T follicular helper cell (primary cell): ENCODE measurements at places on chromosomes 11 and 22.

DNA sequence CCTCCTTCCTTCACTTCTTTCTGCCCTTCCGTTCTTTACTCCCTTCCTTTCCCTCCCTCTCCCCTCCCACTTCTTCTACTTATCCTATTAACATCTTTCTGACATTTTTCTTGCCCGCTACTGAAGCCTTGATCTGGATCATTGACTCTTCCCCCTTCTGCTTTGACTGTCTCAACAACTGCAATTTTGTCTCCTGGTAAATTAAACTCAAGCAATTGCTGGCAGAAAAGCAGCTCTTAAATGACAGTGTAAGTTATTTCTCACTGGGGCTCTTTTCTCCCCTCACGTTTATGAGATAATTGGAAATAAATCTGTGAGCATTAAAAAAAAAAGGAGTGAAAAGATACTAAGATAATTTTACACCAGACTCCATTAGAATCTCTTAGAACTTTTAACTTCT, 120.0 kb downstream of the SLC17A6 start:
- no peak for DNase-seq

DNA sequence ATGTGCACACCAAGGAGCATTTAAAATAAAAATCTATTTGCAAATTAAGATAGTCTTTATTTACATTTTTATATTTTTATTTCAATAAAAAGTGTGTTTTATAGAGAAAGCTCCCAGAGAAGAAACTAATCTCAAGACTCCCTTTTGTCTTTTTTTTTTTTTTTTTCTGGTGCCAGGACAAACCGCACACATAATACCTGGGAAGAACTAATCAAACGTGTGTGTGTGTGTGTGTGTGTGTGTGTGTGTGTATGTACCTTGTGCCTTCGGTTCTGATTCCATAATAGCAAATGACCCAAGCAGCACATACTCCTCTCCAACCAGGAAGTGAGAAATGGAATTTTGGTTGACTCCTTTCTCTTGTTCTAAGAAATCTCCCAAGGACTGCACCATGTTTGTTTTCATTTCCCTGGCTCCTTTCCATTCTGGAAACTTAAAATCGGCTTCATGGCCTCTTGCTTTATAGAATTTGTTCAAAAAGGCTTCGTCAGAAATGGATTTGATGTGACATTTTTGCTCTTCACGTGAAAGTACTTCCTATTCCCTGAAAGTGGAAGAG, 65.3 kb downstream of the ST3GAL4 start:
- DNase-seq, result no peak

GRCh38 chr11:95545116-95545875, 244.3 kb downstream of the FAM76B start:
- no peak for DNase-seq

DNA sequence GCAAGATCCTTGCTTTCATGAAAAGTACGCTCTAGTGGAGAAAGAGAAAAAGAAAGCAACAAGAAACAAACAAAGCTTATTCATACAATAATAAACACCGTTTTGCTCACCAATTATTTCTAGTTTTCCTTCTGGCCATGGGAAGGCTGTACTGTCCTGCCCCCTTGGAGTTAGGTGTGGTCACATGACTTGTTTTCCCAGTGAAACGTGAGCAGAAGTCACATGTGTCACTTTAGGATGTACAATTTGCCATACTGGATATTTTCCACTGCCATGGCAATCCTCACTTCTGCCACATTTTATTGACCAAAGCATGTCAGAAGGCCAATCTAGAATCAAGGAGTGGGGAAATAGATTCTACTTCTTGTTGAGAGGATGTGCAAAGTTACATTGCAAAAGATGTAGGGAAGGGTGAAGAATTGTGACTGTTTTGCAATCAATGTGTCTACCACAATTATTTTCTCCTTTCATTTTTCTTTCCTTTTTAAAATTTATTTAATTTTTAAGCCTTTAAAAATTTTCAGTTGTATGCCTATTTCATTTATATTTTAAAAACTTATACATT, 24.3 kb upstream of the TRAF6 start:
- no peak for DNase-seq

GRCh38 chr11:22031791-22032190, 161.1 kb upstream of the ANO5 start:
- DNase-seq, result no peak

DNA sequence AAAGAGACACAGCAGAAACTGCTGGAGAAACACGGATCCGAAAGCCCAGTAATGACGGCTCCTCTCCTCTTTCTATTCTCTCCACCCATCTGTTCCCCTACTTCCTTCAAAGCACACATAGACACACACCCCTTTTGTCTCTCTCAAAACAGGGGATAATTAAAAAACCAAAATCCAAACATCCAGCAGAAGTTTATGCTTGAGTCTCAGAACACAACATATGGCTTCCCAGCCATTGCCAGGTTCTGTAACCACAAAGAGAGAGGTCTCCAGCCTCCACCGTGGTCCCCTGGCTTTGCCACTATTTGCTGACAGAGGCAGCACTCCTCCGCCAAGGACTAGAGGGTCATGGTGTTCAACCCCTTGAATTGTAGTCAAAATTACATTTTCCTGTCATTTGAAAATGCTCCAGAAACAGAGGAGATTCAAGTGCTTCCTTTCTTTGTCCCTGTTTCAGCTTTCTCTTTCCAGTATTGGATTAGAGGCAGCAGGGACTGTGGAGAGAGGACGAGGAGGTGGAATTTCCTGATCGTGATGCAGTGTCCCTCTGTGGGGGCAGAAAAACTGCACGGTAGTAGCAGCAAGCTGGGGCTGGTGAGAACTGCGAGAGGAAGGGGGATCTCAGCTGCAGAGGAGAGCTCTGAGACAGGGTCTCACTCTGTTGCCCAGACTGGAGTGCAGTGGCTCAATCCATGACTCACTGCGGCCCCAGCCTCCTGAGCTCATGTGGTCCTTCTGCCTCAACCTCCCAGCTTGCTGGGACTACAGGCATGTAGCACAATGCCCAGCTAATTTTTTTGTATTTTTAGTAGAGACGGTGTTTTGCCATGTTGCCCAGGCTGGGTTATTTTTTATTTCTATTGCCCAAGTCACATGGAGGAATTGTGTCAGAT, 60.3 kb downstream of the UBASH3B start:
- no peak for DNase-seq

DNA sequence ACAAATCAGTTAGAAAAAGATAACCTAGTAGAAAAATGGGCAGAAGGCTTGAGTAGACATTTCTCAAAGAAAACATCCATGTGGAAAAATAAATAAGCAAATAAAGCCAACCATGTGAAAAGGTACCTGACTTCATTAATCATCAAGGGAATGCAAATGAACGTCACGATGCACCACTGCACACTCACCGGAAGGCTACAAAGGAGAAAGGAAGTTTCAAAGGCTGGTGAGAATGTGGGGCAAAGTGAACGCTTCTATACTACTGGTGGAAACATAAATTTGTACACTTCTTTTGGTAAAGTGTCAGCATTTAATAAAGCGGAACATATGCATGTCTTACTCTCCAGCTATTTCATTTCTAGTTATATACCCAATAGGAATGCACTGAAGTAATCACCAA, 166.8 kb downstream of the CSNK2A3 start:
- no peak for DNase-seq

GRCh38 chr11:77316733-77317342, 15.4 kb upstream of the GDPD4 start:
- no peak for DNase-seq

DNA sequence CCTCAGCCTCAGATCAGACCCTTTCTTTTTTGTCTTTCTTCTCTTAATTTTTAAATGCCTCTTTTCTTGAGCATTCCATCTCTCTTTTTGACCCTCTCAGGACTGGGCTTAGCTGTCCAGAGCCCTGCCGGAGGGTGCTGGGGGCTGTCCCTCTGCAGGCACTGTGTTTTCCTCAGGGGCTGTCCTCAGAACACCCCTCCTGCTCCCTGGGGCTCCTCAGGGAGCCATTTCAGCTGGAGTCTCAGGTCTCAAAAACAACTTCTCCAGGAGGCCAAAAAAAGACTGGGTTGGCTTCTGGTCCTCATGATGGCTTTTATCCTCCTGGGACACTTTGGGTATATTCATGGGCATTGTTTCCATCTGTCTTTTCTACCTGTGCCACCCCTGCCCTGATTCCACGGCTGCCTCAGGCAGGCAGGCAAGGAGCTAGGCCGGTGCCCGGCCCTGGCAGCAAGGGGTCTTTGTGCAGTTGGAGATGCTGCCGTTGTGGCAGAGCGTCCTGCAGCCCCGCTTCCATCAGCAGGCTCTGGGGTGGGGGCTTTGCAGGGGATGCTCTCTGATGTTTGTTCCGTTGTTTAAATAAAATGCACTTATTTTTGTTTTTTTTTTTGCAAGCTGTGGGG, 85.1 kb downstream of the CEP164 start:
- DNase-seq, result no peak

DNA sequence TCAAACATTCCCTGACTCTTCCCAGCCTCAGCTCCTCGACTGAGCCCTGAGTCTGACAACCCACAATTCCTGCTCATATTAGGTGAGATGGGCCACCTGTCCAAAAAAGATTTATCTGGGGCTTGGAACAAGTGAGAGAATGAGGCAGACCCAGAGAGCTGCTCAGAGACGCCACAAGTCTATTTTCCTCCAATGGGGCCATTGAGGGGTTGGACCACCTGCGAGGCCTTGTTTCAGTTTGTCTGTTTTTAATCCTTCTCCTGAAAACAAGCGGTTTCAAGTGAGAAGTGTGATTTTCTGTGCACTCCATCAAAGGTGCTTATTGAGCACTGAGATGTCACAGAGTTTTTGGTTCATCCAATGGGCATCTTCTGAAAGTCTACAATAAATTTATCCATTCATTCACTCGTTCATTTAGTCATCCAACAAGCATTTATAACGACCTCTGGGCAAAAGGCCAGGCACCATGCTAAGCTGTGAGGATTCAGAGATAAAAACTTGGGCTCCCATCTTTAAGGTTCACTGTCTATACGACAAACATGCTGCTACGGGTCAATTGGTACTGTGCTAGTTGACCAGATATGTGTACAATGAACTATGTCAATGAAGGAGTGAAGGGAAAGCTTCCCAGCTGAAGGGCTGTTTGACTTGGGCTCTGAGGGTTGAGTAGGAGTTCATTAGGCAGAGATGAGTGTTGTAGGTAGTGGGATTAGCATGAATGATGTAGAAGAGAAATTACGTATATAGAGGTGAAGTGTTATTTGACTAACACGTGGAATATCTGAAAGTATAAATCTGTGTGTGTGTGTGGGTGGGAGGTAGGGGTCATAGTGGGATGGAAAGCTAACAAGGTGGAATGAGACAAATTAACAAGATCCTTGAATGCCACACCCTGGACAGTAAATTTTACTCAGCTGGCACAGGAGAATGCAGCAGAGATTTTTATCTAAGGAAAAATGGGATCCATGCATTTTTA, 168.9 kb downstream of the MIAT start:
- DNase-seq, result no peak

GRCh38 chr11:75159151-75159953, 8.4 kb downstream of the SLCO2B1 start:
- DNase-seq, result no peak

DNA sequence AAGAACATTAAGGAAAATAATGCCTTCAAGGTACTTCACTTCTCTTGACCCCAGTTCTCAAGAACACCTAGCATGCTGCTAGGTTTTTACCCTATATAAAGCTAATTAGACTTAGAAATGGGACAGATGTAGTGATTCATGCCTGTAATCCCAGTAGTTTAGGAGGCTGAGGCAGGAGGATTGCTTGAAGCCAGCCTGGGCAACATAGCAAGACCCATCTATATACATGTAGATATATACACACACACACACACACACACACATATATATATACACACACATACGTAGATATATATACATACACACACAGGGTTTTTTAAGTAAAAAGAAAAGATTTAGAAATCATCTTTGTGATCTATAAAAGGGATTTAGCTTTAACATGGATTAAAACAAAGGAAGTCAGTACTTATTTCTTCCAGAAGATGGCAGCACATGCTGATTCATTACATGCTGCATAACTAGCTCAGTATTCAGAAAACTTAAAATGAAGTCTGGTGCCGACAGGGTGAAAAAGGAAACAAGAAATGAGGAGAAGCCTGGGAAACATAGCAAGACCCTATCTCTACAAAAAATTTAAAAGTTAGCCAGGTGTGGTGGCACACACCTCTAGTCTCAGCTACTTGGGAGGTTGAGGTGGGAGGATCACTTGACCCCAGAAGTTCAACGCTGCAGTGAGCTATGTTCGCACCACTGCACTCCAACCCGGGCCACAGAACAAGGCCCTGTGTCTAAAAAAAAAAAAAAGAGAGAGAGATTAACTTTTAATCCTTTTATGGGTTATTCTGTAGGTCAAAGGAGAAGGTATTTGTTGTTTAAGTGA, 28.5 kb upstream of the RBX1 start:
- DNase-seq, result no peak

DNA sequence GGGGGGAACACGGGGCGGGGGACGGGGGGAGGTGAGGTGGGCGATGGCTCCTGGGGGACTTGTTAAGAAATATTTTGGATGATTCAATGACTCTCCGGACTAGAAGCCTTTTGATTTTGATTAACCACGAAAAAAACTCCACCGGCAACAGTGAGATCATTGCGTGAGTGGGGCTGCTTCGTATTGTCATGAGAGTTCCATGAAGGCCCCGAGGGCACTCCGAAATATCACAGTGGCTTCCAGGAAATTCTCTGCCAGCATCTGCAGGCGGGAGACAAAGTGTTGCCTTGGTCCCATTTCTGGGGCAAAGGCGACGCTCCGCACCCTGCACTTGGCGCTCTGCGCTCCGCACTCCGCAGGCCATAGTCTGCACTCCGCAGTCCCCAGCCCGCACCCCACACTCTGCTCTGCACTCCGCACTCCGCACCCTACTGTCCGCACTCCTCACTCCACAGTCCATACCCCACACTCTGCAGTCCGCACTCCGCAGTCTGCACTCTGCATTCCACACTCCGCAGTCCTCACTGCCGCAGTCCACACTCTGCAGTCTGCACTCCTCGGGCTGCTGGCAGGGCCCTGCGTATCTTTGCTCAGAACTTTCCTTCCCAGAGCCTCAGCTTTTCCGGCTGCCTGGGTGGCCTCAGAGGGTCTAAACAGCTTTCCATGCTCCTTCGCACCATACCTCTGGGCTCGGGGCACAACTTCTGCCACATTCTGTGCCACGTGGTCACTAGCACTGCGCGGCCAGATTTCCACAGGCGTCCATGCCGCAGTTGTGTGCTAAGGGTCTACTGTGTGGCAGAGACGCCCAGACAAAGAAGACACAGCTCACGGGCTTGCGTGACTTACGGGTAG, 61.1 kb downstream of the LINC01488 start:
- DNase-seq, result no peak

- DNase-seq, result no peak
These were observed 48.0 kb upstream of the CARS1 start for GRCh38 chr11:3104961-3105790.

- no peak for DNase-seq
These were observed 168.9 kb downstream of the C11orf91 start for GRCh38 chr11:33531743-33532181.

- DNase-seq, result no peak
These were observed 12.8 kb downstream of the MAPK8IP2 start for GRCh38 chr22:50613291-50613981.
